ENCODE measurements at places on chromosomes 3 and 15.

GRCh38 chr3:166444756-166445155 lies 607.5 kb upstream of the BCHE start:
- no peak for DNase-seq

GRCh38 chr15:70414626-70415025 lies 316.9 kb upstream of the TLE3 start:
- DNase-seq: no peak

DNA sequence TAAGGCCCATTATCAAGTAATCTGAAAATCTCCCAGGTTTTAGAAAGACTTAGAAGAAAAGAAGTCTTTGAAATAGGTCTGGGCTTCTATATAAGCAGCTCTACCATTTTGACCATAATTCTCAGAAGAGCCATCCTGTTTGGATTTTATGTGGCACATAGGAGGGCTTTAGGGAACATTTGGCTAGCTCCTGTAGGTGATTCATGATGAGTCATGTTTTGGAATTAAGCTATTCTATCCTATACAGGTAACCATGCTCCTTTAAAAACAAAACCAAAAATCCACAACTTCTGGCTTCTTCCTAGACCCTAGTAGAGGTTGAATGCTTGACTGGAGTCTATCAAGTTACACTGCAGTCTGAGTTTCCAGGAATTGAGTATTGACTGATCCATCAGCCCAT lies 8.9 kb downstream of the SST start:
- no peak for DNase-seq

- DNase-seq: no peak
These were observed 4.1 kb downstream of the SV2B start for GRCh38 chr15:91104111-91104510.

DNA sequence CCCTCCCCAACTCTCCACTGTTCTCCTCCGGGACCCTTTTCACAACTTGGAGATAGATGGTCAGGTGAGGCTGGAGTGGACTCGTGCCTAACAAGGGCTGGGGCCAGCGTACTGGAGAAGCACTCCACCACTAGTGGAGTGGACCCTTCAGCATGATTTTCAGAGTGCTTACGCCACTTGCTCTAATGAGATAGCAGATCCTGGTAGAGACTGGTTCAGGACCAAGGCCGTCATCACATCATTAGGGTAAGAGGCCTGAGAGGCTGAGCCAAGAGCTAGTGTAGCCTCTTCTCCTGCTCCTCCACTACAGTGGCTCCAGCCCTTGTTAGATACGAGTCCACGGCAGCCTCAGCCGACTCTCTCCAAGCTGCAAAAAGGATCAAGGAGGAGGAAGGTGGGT lies 66.9 kb upstream of the NTRK3 start:
- no peak for DNase-seq

- no peak for DNase-seq
These were observed 27.6 kb downstream of the SLC28A1 start for GRCh38 chr15:84911879-84912660.

GRCh38 chr3:181358562-181358961 lies 353.2 kb upstream of the SOX2 start:
- no peak for DNase-seq

- no peak for DNase-seq
These were observed 32.4 kb downstream of the GJD2 start for GRCh38 chr15:34722439-34722836.

DNA sequence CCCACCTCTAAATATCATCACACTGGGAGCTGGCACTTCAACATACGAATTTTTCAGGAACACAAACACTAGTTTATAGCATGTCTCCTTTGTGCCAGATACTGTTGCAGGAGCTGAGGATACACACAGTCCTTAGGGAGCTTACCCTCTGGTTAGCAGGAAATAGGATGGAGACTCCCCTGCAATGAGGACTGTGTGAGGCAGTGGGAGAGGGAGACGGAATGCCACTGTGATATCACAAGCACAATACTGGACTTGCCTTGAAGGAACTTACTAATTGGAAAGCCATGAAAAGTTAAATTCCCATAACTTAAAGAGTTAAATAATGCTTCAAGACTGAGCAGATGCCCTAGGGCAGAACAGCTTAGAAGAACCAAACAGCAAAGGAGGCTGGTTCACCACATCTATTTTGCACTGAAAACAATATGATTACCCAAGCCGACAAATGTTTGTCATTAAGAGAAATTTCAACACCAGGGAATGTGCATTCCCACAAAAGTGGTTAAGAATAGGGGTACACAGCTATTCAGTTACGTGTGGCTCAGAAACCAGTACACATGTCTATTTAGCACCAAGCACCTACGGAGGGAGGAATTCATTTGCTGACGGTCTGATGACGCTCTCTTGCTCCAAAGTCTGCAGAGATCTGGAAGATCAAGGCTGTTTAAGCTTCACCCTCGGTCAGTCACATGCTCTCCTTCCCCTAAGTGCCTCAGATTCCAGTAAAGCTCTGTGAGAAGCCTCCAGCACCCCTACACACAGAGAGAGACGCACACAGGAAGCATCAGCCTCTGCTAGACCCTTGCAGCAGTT lies 5.2 kb downstream of the TBC1D2B start:
- DNase-seq: no peak

DNA sequence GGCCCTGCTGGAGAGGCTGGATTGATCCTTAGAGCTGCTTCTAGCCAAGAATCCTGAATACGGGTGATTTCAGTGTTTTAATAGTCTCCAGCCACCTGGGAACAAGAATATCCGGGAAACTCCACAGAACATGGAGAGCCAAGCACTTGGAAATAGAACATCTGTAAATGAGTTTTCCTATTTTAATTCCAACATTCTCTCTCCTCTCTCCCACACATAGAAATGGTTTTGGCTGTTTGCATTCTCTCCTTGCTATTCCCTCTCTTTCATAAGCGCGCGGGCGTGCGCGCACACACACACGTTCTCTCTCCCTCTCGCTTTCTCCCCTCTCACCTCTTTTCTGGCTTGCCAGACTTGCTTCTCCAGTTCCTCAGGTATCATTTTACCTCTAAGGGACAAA lies 50.6 kb downstream of the GADL1 start:
- no peak for DNase-seq

DNA sequence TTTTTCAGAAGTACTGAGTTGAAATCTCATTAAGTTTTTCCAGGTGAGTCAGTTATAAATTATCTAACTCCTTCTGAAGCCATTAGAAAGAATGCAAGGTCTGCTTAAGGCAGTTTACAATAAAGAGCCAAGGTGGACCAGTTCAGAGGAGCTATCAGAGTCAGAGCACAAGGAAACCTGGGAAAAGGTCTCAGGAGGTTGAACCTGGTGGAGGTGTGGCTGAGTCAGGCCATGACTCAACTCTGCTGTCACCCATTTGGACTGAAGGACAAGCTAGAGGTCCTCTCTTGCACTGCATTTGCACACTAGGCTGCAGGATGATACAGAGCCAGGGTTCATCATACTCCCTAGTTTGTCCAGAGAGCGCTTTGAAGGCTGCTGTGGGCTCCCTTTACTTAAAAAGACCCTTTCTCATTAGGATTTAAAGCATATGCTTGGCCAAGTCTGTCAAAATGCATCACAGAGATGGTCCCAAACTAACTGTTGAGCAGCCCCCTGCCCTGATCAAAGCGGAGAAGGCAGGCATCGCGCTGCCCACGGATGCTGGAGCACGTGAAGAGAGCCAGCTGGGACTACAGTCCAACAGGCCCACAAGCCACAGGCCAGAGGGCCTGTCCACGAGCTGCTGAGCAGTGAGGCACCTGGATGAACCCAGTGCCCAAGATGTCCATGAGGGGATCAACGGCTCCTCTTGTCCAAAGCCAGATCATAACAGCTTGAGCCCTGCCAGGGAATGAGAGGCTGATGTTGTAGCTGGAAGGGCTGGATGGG lies 26.0 kb upstream of the MRPS22 start:
- no peak for DNase-seq

- no peak for DNase-seq
These were observed 2.7 kb upstream of the TMEM87A start for GRCh38 chr15:42275780-42276391.

DNA sequence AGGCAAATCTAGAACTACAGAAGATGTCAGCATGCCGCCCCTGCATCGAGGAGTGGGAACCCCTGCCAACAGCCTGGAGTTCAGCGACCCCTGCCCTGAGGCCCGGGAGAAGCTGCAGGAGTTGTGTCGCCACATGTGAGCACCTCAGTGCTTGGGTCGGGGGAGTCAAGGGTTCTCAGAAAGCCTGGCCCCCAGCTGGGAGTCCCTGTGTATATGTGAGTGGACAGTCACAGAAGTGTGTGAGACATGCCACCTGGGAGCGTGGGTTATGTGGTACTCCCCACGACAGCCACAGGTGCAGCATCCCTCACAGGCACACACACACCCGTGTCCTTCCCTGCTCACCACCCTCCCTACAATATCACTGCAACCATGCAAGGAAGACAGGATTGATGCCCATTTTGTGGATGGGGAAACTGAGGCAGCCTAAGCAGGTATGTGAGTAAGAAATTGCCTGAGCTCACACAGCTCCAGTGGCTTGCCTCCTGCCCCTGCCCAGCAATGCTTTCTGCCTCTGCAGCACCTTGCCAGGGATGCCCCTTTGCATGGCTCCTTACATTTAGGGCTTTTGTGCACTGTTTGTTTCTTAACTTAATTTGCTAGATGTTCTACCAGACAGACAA lies 28.3 kb downstream of the C3orf20 start:
- no peak for DNase-seq

GRCh38 chr3:32843510-32844321 lies 25.9 kb downstream of the TRIM71 start:
- DNase-seq: no peak

DNA sequence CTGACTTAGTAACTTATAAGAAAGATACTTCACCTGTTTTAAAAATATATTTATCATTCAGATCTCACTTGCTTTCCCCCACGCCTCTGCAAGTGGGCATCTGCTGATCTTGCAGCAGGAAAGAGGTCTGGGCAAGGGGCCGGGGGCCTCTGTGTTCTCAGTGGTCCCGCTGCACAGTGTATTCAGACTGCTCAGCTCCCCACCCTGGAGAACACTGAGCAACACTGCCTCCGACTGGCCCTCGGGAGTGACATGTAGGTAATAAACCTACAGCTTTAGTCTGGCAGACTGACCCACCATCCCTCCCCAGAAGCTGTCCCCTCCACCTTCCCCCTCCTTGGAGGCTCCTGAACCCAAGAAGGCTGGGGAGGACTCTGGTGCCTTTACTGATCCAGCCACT lies 43.8 kb downstream of the GABRB3 start:
- no peak for DNase-seq

DNA sequence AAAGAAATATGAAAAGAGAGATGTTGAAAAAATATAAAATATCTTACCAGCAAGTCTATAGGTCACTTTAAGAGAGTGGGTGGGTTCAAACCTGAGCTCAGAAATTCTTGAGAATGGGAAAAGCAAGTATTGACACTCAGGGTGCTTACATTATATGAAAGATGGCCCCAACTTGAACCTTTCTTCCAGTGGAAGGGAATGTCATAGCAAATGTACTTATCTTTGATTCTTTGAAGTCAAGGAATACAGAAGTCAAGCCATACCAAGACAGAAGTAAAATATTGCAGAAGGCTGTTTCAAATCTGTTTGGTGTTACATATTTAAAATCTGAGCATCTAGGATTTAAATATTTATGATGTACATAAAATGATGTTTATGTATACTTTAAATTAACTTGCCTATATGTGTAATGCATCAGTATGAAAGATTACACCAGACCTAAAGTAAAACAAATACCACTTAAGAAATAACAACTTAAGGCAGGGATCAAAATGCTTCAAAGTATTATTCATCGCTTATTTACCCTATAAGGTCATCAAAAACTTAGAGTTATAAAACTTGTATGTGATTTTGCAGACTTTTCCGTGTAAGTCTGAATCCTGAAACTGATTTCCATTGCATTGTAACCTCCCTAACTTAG lies 8.7 kb downstream of the MME start:
- no peak for DNase-seq

DNA sequence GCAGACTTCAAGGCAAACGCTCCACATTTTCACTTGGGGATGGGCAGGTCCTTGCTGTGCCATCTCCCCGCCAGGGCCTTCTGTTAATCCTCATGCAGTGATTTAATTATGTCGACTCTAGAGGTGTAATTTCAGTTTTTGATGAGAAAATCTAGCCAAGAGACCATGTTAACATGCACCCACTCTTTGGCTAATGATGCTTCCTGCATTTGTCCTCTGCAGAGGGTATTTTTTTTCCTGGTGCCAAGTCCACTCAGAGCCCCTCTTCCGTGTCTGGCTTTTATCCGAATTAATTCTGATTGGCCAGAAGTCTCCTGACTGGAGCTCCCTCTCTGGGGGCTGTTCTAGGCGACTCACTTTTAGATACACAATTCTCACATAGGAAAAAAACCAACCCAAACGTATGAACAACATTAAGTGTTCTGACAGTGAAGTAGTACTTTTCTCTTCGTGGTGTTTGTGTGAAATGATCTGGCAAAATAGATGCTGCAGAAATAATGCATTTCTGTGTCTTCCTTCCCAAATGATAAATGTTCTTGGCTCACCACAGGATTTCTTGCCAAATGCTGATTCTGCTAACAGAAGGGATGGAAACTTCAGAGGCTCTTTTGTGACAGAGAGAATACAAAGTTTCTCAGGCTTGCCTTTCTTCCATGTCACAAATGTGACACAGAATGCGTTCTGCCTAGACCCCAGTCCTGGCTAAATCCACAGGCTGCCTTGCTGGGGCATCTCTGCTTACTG lies 190.0 kb downstream of the CACNA2D3 start:
- DNase-seq: no peak

DNA sequence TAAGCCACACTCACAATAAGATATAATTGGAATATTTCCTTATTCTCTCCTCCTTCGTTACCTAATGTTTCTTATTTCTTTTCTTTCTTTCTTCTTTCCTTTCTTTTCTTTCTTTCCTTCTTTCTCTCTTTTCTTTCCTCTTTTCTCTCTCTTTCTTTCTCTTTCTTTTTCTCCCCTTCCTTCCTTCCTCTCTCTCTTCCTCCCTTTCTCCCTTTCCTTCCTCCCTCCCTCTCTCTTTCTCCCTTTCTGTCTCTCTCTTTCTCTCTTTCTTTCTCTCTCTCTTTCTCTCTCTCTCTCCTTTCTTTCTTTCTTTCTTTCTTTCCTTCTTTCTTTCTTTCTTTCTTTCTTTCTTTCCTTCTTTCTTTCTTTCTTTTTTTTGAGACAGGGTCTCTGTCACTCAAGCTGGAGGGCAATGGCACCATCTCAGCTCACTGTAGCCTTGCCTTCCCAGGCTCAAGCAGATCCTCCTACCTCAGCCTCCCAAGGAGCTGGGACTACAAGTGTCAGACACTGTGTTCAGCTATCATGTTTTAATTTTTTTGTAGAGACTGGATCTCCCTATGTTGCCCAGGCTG lies 19.3 kb upstream of the PIAS1 start:
- DNase-seq: no peak

- no peak for DNase-seq
These were observed 108.4 kb downstream of the SERPINI1 start for GRCh38 chr3:167843886-167844285.

DNA sequence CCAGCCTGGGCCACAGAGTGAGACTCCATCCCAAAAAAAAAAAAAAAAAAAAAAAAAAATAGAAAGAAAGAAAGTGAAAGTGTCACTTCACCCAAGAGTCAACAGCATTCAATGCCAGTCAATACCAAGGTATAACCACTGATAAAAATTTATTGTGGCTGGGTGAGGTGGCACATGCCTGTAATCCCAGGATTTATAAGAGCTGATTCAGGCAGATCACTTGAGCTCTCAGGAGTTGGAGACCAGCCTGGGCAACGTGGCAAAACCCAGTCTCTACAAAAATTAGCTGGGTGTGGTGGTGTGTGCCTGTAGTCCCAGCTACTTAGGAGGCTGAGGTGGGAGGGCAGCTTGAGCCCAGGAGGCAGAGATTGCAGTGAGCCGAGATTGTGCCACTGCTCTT lies 46.5 kb upstream of the PIK3CB start:
- no peak for DNase-seq
